EL (cell line): ENCODE measurements at places on chromosomes 16 and 17.
A peak's percentile ranks its signal among the peaks of the same experiment; 100 is the strongest.

DNA sequence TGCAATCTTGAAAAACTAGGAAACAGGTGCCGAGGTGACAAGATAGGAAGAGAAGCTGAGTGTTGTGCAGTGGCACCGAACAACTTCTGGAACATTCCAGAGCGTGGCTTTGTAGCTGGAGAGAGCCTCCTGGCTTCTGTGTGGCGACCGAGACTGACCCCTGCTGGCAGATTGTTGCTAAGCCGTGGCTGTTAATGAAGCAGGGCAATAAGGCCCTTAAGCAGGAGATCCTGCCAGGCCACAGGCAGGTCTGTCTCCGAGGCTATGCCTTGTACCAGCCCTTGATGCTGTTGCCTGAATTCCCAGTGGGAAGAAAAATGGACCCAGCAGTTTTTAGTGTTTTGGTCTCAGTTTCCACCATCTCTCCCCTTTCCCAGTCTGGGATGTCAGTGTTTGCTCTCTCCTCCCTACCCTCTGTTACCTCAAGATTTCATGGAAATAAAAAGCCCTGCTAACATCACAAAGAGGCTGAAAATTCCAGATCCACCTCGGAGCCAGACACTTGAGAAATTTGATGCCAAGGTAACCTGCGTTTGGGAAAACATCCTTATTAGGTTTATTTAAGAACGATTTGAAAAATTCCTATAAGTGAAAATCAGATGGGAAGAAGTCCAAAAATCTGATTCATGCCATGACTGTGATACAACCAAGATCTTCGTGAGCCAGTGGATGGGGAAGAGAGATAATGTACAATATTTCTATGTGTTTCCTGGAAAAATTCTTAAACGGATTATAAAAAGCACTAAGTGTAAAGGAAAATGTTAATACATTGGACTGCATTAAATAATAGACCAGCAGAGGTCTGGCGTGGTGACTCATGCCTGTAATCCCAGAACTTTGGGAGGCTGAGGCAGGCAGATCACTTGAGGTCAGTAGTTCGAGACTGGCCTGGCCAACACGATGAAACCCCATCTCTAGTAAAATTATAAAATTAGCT, 265.1 kb downstream of the PRKCA start:
- DNase-seq, result peak; percentile 93

DNA sequence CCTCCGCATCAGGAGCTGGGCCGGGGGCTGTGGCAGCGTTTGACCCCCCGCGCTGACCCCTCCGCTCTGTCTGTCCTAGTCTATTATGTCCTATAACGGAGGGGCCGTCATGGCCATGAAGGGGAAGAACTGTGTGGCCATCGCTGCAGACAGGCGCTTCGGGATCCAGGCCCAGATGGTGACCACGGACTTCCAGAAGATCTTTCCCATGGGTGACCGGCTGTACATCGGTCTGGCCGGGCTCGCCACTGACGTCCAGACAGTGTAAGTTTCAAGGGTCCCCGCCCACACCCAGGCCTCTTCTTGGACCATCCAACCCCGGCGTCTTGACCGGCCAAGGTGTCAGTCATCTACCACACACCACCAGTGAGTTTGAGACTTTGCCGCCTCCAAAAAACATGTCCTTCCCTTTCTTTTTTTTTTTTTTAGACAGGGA, 548 bp downstream of the PSMB3 start:
- DNase-seq, result no peak

GRCh38 chr16:31113121-31114120, 4.0 kb upstream of the KAT8 start:
- DNase-seq, result peak; percentile 24

- DNase-seq, result no peak
Measured at GRCh38 chr16:88804552-88805339, 1.2 kb downstream of the CDT1 start.

DNA sequence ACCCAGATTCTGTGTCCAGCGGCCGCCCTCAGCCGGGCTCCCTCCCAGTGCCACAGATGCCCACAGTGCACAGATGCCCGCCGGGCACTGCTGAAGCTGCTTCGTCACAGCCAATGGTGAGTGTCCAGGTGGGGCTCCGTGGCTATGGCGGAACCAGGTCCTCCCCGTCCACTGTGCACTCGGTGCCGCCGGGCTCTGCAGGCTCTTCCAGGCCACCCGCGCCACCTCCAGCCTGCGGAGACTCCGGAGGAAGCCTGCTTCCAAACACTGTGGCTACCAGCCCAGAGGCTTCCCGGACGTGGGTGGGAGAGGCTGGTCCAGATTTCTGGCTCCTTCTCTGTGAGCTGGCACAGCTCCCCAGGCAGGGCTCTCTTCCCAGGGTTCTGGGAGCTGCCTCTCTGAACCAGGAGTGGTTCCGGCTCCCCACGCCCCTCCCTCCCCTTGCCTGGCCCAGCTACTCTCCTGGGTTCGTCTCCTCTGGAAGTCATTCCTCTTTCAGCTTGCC, 2.8 kb upstream of the PYCR1 start:
- no peak for DNase-seq

DNA sequence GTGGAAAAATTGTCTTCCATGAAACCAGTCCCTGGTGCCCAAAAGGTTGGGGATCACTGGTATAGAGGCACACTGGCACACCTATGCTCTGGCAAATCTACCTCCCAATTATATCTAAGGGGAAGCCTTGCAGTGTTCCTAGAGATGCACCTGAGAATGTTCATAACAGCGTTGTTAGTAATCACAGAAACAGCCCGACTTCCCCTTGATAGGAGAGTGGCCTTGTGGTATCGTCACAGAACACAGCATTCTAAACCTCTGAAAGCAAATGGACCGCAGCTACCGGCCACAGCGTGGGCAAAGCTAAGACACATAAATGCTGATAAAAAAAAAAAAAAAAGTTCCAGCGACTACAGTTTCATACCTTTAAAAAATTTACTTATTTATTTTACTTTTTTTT, 39.1 kb upstream of the ADGRG1 start:
- no peak for DNase-seq

DNA sequence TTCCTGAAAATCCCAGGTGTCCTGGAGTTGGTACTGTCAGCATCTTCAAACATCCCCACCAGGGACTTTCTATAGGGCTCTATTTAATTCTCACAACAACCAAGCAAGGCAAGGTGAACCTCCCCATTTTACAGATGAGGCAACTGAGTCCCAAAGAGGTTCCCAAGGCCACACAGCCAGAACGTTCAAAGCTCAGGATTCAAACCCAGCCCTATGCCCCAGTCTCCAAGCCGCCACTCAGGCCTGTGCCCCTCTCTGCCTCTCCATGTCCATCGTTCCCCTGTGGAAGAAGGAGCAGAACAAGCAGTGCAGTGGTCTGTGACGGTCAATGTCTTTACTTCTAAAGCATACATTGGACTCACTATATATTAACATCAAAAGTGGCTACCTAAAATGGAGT, 6.1 kb downstream of the ZNF319 start:
- no peak for DNase-seq

DNA sequence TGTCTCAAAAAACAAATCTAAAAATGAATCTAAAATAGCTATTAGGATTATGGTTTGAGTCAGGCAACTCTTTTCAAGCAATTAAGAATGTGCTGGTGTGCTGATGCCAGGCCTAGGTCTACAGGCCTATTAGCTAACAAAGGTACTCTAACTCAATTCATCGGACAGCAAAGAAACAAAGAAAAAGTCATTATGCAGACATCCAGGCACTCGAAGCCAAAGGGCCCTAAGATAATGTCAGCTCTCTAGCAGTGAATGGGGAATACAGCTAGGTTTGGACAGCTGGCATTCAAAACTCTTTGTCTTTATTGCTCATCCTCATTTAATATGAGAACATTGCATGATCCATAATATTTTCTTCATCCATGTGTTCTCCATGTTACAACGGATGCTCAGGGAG, 108.5 kb downstream of the TMEM114 start:
- DNase-seq, result no peak

DNA sequence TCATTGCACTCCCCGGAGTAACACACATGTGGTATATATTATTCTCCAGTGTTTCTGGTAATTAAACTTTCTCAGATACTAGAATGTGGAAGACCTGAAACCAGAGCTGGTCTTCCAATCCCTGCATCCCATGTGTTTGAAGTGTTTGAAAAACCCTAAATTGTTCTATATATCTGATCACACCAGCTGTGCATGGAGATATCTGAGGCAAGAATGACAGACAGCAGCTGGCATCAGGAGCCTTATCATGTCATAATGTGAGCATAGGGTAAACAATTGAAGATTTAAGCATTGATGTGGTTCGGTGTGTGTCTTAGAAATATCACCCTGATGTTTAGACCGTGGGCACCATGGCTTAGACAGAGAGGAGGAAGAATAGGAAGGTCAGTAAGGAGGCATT, 251.0 kb downstream of the CDH11 start:
- DNase-seq, result no peak

GRCh38 chr17:6347776-6348175, 87.1 kb downstream of the AIPL1 start:
- DNase-seq, result no peak

DNA sequence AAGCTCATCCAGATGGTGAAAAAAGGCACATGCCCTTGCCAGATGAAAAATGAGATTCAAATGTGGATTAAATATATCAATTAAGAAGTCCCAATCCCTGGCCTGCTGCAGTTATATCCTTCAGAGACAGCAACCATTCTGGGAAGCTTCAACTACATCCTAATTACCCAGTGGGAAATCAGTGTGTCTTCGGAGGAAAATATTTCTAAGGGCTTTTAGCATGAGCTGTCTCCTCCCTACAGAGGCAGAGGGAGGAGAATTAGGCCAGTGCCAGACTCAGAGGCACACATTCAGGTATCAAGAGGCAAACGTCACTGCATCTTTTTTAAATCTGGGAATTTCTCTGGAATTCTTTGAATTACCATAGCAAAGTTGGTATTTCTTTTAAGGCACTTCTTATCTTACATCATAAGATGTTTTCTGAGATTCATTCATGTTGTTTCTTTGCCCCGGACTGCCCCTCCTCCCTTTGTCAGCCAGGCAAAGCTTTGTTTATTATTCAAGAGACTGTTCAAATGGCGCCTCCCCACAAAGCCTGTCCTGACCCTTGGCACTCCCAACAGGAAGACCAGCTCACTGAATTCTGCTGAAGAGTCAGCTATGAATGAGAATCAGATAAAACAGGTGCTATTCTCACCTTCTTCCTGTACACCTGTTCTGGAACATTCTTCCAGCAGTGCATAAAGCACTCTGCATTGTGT, 38.3 kb upstream of the SMPD3 start:
- DNase-seq, result no peak

- peak; percentile 83 for DNase-seq
Measured at GRCh38 chr17:62627219-62627903, at the start of gene MRC2. Gene MRC2, plus strand, starts transcription at chr17:62627670. Its CDS starts 133 bp downstream, at chr17:62627803.

DNA sequence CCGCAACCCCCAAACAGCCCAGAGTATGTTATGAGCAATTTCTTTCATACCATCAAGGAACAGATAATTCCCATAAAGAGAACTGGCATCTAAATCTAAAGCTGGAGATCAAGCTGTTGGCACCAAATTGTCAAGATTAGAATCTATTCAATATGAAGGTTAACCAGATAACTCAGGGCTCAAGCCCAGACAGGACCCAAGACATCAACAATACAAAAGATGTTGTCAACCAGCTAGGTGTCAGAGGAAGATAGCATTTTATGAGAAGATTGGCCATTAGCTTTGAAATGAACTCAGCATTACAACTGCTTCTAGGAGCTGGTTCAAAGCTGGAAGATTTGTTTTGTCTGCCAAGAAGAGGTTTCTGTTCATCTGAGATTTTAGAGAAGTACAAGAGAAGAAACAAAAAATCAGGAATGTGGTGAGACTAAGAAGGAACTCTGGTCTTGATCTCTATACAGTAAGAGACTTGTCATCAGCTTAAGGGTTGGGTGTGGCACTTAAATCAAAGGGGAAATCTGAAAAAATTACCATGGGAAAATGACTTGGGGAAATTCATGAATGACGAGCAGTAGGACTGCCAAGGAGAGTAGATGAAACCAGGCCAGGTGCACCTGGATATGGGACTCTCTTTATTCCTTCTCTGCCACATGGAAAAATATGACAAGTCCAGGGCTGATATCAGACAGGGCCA, 64.2 kb upstream of the COX10 start:
- DNase-seq, result no peak

DNA sequence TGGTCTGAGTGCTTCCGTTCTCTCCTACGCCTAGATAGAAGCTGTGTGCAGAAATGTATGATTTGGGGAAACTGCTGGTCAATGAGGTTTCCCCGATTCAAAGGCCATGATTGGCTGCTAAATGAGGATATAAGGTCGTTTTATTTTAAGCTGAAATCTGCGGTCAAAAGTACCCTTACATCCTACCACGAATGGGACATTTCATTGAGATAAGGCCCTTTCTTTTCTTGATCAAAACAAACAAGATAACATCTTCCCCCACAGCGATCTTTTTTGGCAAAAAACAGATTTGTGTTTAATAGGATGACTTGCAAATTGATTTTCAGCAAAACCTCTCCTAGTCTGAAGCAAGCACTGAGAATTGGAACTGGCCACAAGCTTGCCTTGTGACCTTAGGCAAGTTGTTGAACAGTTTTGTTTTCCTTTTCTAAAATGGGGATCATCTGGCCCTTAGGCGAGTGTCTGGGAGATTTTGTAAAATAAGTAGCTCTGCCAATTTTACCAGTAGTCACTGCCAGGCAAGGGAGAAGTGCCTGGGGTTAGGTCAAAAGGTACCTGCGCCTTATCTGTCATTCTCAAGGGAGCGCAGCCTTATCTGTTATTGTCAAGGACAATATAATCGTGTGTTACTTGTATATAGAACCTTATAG, 635 bp downstream of the SCPEP1 start:
- DNase-seq, result peak; percentile 8

DNA sequence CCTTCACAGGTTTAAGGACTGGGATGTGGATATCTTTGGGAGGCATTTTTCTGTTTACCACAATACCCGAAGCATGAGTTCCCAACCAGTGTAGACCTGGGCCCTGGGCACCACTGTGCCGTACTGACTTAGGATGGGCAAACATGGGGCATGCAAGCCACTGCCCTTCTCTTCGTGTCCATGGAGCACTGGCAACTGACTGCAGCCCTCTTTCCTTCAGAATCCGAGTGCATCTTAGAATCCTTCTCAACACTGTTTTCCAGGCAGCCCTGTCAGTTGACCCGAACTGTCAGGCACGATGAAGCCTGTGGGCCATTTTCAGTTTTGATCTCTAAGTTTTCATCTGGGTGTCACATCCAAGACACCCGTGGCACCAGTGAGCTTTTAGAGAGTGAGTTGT, 59.2 kb downstream of the SHISA6 start:
- no peak for DNase-seq

DNA sequence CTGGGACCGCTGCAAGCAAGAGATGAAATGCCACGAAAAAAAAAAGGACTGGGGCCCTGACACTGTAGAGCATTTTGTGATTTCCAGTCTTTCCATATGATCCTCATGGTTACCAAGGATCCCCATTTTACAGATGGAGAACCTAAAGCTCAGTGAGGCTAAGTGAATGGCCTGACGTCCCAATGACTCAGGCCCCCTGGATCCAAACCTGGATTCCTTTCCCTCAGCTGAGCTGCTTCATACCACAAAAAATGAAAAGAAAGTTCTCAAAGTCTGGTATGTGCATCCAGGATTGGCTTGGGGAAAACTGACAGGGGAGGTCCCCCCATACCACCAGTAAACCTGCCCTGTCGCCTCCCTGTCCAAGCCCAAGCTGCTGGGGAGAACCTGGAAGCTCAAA, 80.5 kb downstream of the TEX14 start:
- no peak for DNase-seq
